ENCODE measurements at places on chromosomes 13 and 19.

- peak; percentile 53 for DNase-seq
Measured at GRCh38 chr19:4909156-4909896, at the start of gene UHRF1. Gene UHRF1, plus strand, starts transcription at chr19:4909501. Its CDS starts 1,385 bp downstream, at chr19:4910886.

DNA sequence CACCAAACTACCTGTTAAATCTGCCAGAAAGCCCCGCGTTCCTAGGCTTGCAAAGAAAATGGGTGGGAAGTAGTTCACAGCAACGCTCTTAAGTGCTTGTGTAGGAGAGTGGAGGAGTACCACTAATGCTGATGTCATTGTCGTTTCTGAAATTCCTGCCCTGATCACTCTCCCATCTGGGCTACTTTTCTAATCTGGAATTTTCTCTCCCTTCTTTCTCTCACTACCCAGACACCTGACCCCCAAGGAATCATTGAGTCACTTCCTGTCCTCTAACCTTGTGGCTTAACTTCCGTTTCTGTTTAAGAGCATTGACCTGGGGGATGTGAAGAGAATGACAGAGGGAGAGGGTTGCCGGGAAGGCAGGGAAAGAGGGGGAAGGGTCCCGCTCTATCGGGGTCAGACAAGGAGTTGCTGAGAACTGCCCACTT is 98.7 kb downstream of the STARD13 start:
- no peak for DNase-seq

GRCh38 chr13:46572752-46573431 is 19.9 kb downstream of the LRCH1 start:
- no peak for DNase-seq

DNA sequence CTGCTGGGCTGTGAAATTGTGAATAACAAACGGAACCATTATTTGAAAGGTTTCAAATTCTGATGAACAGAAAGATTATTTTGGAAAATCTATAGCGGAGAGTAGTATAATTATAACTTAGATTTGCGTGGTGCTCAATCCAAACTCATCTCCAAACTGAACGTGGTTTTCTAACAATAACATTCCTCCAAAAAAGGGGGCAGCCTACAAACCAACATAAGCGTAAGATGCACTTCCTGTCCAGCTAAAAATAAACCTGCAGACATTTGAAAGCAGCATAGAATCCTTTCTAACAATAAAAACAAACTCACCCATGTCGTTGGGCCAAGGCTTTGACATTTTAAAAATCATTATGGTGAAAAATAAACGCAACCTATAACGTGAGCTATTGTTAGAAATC is 178.4 kb downstream of the COL4A1 start:
- DNase-seq = no peak

DNA sequence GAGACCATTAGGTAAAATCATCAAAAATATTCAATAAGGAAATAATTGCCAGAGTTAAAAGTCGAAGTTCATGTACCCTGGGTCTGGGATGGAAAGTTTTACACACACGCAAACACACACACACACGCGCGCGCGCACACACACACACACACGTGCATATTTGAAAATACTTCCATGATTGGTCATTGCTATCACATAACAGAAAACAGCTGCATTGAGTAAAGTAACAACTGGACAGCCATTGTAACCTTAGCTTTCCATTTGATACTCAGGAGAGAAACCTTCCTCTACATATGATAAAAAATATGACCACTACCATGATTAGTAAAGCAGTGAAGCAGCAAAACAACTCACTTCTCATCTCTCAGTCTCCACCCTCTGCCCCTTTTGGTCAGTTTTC is 490.0 kb upstream of the SGCG start:
- DNase-seq = no peak

DNA sequence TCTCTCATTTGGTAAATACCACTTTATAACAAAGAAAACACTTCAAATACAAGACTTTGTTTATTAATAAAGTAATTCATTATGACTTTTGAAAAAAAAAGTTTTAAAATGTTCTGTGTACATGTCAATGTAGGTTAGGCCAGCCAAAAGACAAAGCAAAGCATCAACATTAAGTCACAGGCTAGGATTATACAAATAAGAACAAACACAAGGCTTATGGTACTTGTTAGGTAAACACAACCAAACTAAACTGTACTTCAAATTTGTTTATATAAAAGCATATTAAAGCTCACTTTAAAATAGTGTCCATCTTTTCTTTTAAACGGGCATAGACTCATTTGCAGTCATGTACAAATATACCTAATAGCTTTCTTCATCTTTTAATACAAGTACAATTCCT is 86.6 kb downstream of the ZDHHC20 start:
- DNase-seq = no peak

- DNase-seq = no peak
Measured at GRCh38 chr13:60838581-60838980, 441.6 kb downstream of the TDRD3 start.

DNA sequence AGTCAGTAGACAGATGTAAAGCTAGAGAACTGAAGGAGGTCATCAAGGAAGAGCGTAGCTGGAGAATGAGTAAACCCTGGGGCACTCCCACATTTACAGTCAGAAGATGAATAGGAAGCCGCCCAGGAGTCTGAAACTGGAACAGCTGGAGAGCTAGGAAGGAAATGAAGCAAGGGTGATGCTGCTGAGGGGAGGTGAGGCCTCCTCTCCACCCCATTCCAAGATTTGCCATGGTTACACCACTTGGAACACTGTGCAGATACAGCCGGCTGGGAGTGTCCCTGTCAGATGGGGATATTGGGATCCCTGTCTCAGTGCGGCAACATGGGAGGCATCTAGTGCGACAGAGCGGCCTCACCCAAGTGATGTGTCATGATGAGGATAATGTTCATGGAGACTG is 51.8 kb upstream of the GPI start:
- DNase-seq = no peak

DNA sequence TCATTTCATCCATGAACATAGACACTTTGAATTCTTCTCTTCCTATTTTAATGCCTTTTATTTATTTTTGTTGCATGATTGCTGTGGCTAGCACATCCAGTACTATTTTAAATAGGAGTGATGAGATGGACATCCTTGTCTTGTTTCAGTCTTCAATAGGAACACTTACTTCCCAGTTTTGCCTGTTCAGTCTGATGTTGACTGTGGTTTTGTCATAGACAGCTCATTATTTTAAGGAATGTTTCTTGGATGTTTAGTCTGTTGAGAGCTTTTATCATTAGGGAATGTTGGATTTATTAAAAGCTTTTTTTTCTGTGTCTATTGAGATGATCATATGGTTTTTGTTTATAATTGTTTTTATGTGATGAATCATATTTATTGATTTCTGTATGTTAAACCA is 586.6 kb downstream of the SLITRK1 start:
- no peak for DNase-seq

GRCh38 chr19:24032651-24033050 is 54.3 kb upstream of the ZNF254 start:
- no peak for DNase-seq

- no peak for DNase-seq
Measured at GRCh38 chr13:44411841-44412240, 38.2 kb downstream of the SERP2 start.
